Thymus (tissue), 14 donors: ENCODE measurements at places on chromosomes 3 and 15.

DNA sequence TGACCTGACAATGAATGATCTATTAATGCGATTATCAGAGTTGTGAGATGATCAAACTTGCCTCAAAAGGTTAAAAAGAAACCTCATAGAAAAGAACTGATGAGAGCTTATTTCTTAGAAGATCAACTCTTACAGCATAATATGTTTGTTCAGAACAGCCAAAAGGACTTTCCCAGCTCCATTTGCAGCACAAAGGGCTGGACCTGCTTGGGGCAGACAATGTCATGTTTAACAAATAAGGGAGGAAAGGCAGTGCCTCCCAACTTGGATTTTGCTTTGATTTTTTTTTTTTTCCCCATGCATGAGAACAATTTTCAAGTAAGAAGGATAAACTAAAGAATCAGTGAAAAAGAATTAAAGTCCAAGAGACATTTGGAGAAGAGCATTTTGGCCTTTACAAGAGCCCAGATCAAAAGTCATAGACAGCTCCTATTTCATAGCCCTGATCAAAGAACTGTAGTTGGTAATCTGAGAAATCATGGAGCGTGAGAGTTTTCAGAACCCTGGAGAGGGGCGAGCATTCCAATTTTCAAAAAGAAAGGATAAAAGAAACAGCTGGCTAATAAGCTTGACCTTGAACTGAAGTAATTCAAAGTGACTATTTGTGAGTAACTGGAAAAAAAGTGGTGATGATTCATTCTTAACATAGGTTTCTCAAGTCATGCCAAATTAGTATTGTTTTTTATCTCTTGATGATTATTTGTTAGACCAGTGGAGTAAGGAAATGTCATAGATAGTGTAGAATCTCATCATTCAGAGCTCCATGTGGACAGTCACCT lies 136.0 kb upstream of the CFAP20DC start:
- no peaks in the 10 kb centered on the region for H3K4me1 ChIP-seq
- no peak overlapping the region for H3K4me3 ChIP-seq
- no peaks in the 10 kb centered on the region for H3K27me3 ChIP-seq
- DNase-seq: no peak

GRCh38 chr15:82051664-82052063 lies 5.8 kb upstream of the MEX3B start:
- no peak overlapping the region for H3K4me3 ChIP-seq
- peaks cover 6% of the 10 kb centered on the region for H3K4me1 ChIP-seq
- no peaks in the 10 kb centered on the region for H3K36me3 ChIP-seq
- no peak for DNase-seq
- no peaks in the 10 kb centered on the region for H3K27me3 ChIP-seq

DNA sequence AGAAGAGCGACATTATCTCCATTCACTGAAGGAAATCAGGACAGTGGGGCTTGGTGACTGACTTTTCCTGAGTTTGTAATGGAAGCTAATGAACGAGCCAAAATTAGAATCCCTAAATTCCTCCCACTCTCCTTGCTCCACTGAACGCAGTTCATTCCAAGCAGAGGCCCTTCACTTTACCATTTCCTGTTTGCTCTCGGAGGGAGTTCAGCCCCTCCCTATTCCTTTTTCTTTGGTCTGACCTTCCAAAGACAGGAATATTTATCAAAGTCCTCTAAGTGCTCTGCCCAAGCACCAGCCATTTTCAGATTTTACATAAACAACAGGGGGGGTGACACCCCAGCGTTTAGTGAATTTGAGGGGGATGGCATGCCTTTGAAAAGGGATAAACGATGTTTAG lies 24.0 kb upstream of the PTPRG start:
- no peaks in the 10 kb centered on the region for H3K27me3 ChIP-seq
- H3K4me3 ChIP-seq: no peak overlapping the region
- no peak for DNase-seq
- no peaks in the 10 kb centered on the region for H3K4me1 ChIP-seq
- no peaks in the 10 kb centered on the region for H3K36me3 ChIP-seq

DNA sequence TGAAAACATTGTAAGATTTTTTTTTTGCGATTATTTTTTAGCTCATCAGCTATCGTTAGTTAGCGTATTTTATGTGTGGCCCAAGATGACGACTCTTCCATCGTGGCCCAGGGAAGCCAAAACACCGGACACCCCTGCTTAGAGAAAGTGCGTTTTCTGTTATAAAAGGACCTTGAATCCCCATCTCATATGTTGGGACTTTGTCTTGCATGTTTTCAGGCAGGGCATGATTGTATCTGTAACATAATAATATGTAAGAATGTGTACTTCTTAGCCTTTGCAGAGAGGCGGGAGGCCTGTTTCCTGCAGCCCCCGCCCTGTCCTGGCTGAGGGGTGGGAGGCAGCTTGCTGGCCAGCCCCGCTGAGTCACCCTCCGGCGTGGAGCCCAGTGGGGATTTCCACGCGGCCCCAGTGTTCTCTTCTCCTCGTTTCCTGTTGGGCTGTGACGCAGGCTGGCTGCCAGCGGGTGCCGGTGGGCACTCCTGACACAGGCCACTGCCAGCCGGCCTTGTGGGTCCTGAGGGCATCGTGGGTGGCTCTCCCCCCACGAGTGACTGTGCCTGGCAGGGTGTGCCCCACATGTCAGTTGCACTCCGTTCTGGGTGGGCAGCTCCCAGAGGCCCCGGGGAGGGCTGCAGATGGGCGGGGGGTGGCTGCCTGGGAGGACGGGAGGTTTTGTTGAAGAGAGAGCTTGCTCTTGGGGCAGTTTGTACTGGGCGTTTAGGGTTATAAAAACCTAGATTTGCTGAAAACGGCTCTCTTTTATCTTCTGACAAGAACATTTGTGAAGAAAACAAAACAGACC lies 55.6 kb downstream of the SMAD3 start:
- H3K27me3 ChIP-seq: no peaks in the 10 kb centered on the region
- peak overlapping the region; percentile 87 for H3K27ac ChIP-seq
- DNase-seq: no peak
- no peak overlapping the region for H3K4me3 ChIP-seq
- peaks cover 7% of the 10 kb centered on the region for H3K4me1 ChIP-seq

GRCh38 chr3:64009528-64009927 lies 13.8 kb downstream of the PSMD6 start:
- H3K4me1 ChIP-seq: no peaks in the 10 kb centered on the region
- H3K4me3 ChIP-seq: no peak overlapping the region
- DNase-seq: no peak
- H3K27ac ChIP-seq: no peak overlapping the region
- H3K27me3 ChIP-seq: no peaks in the 10 kb centered on the region

DNA sequence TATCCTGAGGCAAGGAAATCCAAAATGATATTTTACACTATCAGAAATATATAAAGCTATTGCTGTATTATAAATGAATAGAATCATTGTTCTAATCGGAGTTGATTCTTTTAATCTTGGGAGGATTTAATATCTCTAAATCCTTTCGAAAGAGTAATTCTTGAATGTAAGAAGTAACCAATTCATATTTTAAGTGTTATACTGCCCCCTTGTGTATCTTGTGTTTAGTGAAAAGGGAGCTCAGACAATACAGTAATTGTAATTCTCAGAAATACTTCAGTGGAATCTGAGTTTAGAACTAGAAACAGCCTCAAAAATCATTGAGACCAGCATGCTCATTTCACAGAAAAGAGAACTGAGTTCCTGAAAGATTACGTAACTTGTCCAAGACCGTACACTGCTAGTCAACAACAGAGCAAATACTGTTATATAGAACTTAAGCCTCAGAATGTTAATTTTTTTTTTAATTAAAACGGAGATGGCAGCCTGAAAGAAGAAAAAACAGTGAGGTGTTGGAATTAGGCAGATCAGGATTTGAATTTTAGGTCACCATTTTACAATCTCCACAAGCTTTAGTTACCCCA lies 42.9 kb downstream of the PLCH1 start:
- peak; percentile 19 for DNase-seq
- H3K4me3 ChIP-seq: no peak overlapping the region
- no peaks in the 10 kb centered on the region for H3K27me3 ChIP-seq
- no peaks in the 10 kb centered on the region for H3K4me1 ChIP-seq
- no peak overlapping the region for H3K27ac ChIP-seq

- H3K27ac ChIP-seq: no peak overlapping the region
- no peaks in the 10 kb centered on the region for H3K27me3 ChIP-seq
- no peaks in the 10 kb centered on the region for H3K4me1 ChIP-seq
- H3K36me3 ChIP-seq: no peaks in the 10 kb centered on the region
- DNase-seq: no peak
- H3K4me3 ChIP-seq: no peak overlapping the region
These were observed 75.2 kb downstream of the NEK10 start for GRCh38 chr3:27293939-27294338.

DNA sequence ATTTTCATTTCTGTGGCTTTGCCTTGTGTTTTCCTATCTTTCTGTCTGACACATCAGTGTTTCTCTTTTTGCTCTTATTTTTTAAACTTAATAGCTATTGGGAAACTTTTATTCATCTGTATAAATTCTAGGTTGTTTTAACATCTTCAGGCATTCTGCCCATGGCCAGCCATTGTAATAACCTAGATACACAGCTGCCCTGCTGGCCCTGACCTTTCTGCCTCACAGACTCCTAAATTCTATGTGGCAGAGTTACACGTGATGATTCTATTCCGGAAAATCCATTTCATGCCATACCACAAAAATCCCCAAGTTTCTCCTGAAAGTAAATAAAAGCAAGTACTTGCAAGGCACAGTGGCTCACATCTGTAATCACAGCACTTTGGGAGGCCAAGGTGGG lies 150.1 kb downstream of the UACA start:
- H3K4me1 ChIP-seq: no peaks in the 10 kb centered on the region
- H3K36me3 ChIP-seq: no peaks in the 10 kb centered on the region
- DNase-seq: no peak
- H3K27ac ChIP-seq: no peak overlapping the region
- no peak overlapping the region for H3K4me3 ChIP-seq
